ENCODE measurements at places on chromosomes 7 and 10.

GRCh38 chr10:8800426-8800825 lies 745.9 kb downstream of the GATA3 start:
- no peak for DNase-seq

- no peak for DNase-seq
Measured at GRCh38 chr10:48684792-48685623, at the start of gene WDFY4. WDFY4 (plus strand) TSS chr10:48684873; CDS start chr10:48709733, 24,860 bp downstream.

DNA sequence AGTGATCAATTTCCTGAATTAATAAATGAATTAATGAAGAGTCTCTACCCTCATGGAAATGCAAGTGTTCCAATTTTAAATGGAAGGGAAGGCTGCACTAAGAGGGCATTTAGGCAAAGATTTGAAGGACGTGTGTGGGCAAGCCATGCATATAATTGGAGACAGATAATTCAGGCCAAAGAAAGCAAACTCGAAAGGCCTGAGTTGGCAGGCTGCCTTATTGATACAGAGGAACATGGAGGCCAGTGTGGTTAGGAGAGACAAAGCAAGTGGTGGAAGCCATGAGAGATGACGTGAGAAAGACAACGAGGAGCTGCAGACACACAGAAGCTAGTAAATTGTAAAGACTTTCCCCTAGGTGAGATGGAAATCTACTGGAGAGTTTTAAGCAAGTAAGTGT lies 15.4 kb upstream of the PCLO start:
- no peak for DNase-seq

- no peak for DNase-seq
Measured at GRCh38 chr10:127762925-127763324, 25.9 kb downstream of the FOXI2 start.

- DNase-seq = no peak
Measured at GRCh38 chr10:115833119-115833518, 439.9 kb downstream of the GFRA1 start.

GRCh38 chr7:94127026-94127425 lies 122.9 kb upstream of the BET1 start:
- no peak for DNase-seq
